Activated CD4-positive, alpha-beta T cell treated with anti-CD3 and anti-CD28 coated beads, Interleukin-10, Interleukin-2, amounts not matched to agents 100 ng/mL and 50 ng/mL, durations not matched to agents 16 hours and 8 hours (primary cell): ENCODE measurements at places on chromosomes 7 and 10.

DNA sequence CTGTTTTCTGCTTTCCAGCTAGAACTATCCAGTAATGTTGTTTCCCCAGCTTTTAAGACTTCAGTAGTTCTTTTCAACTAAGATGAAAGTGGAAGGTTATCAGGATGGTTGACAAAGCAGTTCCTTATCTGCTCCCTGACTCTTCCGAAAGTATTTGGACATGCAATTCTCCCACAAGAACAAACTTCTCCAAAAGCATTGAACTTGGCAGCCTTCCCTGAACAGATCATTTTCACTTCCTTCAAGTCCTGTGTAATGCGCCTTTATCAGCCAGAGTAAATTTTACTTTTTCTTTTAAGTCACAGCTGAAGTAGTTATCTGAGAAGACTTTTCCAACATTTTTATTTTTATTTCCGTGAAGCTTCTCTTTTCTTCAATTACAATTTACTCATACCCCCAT is 39.7 kb downstream of the CDC14C start:
- no peak for DNase-seq

DNA sequence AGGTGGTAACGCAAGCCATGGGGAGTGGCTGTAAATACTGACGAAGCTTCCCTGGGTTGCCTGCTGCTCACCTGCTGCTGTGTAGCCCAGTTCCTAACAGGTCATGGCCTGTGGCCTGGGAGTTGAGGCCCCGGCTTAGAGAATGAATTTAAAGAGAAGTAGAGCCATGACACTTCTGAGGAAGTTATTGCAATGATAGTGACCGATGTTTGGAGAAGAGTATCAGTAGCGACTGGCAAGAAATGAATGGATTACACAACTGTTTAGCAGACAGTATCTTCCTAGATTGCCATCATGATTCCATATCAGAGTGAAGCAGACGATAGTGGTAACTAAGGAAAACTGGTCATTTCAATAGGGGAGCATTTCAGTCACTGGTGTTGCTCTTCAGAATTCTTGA is 249.6 kb downstream of the PLXDC2 start:
- no peak for DNase-seq

GRCh38 chr10:29426420-29426819 is 137.6 kb downstream of the LYZL1 start:
- no peak for DNase-seq

DNA sequence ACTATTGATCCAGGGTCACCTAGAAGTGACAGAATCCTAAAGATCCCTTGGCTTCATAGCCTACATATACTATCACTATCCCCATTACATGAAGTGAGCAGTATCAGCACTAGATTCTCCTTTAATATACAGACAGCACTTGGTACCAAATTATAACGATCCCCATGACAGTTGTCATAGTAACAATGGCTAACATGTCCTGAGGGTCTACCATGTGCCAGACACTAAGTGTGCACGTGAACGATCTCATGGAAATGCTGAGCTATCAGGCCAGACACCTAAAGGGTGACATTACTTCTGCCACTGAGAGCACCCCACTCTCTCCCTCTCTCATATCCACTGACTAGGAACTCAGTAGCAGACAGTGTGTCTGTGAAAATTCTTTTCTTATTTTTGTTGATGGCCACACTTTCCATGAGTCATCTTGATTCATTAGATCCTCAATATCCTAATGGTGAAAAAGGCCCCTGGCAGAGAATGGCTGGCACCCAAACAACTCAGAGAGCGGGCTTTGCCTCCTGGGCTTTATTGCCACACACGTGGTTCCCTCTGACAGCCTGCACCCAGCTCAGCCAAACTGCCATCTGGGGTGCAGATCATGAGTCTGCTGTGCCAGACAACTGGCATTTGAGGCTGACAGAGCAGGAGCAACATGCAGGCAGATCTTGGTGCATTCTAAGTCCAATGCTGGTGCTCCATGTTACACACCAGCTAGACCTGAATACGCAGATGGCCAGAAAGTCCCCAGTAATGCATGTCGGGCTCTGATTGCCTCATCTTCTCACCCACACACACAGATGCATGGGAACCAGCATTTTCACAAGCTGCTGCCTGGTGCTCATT is 176.3 kb downstream of the DGKI start:
- DNase-seq: peak; percentile 20

- no peak for DNase-seq
These were observed 11.3 kb downstream of the INSIG1 start for GRCh38 chr7:155309021-155309338.

DNA sequence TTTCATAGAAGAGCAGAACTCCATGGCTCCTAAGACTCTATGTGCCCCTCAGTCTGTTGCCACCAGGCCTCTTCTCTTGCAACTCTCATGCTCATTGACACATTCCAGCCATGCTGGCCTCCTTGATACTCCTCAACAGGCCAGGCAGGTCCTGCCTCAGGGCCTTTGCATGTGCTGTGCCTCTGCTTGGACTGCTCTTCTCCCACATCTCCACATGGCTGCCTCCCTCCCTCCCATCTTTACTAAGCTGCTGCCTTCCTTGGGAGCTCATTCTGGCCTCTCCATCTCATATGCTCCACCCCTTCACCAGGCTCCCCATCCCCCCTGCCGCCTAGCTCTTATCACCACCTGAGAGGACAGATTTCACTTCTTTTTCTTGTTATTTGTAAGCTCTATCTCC is 103.8 kb upstream of the GPR26 start:
- no peak for DNase-seq

GRCh38 chr7:111763221-111763801 is 201.0 kb upstream of the IMMP2L start:
- no peak for DNase-seq

- DNase-seq: no peak
These were observed 1.7 kb upstream of the POU6F2 start for GRCh38 chr7:38975944-38976392.

DNA sequence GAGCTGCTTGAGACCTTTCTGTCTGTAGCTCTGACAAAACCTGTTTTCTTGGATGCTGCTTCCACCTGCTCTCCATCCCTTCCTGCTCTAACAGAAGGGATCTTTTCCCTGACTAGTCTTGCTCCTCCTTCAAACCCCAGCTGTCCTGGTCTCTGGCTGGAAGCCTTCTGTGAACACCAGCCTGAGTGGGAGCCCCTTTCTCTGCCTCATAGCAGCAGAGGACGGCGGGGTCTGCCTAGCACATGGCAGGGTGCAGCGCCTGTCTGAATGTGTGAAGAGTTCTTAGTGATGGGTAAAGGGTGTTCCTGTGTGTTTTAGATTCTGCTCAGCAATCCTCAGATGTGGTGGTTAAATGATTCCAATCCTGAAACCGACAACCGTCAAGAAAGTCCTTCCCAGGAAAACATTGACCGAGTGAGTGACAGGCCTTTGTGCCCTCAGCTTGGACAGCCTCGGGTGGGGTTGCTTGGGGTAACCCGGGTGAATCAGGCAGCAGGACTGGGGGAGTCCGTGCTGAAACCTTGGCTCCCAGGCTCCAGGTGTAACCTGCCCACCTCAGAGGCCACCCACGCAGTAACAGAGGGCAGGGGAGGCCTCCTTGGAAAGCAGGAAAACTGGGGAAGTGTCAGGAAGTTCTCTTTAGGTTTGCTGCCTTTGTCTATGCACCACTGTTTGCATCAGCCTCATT is 34.1 kb downstream of the NUB1 start:
- no peak for DNase-seq

- peak; percentile 41 for DNase-seq
These were observed 3.2 kb upstream of the ZNF775 start for GRCh38 chr7:150375662-150376521.

DNA sequence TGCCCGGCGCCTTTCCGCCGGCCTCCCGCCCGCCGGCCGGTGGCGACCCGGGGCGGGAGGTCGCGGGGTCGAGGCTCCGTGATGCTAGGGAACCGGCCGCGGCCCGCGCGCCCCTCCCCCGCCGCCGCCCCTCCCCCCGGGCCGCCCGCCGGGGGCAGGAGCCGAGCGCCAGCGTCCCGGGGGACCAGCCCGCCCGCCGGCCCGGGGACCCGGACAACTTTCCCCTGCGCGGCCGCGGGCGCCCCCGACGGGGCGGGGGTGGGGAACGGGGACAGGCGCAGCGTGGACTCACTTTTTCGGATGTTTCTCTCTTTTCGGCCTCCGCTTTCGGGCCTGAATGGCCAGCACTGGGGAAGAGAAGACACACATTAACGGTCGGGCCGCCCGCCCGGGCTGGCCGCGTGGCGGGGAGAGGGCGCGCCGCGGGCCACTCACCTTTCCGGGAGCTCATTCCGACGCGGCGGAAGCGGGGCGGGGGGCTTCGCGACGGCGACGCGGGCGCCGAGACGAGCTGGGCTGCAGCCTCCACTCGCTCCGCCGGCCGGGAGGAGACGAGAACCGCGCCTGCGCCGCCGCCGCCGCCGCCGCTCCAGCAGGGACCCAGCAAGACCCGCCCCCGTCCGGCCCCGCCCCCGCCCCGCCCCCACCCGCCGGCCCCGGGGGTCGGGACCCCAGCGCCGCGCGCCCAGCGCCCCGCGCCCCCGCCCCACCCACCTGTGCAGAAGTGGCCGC is at the start of gene SRPK2:
Gene SRPK2 (minus strand): TSS at position 566 of the 732 bp plus-strand sequence.
- DNase-seq: peak; percentile 89

GRCh38 chr10:80642661-80643060 is 105.0 kb downstream of the SH2D4B start:
- no peak for DNase-seq

DNA sequence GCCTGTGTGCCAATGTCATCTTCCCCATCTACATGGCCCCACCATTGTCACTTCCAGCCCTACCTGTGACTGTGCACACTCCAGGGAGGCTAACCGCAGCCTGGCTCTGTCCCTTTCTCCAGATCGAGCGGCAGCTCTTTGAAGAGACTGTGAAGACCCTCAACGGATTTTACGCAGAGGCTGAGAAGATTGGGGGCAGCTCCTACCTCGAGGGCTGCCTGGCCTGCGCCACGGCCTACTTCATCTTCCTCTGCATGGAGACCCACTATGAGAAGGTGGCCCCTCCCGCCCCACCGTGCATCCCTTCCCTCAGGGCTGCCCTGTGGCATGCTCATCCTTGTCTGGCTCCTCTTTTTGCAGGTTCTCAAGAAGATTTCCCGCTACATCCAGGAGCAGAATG is 14.2 kb downstream of the GOLGA7B start:
- DNase-seq: no peak

- DNase-seq: peak; percentile 40
These were observed 6.5 kb upstream of the DENND2A start for GRCh38 chr7:140646931-140647647.

DNA sequence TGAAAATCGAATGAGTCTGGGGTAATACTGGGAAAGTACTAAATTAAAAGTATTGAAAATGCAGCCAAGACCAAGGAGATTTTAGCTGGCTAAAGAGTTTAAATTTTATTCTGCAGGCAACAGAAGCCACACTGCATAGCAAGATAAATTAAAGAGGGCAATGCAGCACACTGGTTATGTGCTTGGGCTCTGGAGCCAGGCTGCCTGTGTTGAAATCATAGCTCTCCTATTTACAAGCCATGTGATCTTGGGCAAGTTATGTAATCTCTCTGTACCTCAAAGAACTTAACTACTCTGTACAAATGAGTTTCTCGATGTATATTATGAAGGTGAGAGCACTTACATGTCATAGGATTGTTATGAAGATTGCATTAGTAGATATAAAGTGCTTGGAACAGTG is 9.9 kb downstream of the SLC25A13 start:
- DNase-seq: no peak

DNA sequence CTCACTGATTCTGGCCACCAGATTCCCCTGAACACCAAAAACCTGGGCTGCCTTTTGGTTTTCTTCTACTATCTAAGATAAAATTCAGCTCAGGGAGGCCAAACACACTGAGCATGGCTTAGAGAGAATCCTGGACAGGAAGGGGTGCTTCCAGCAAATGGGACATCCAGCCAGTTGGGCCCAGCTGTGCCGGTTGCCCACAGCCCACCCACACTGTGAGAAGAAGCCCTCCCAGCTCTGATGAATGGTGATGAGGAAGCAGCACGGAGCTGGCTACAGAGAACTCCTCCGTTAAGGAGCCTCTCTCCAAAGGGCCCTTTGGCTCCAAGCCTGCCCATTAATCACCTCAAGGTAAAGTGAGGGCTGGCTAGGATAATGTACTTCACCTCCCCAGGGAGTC is 15.9 kb downstream of the LRRC18 start:
- DNase-seq: no peak

- DNase-seq: peak; percentile 9
These were observed 80.7 kb downstream of the SLC37A3 start for GRCh38 chr7:140317597-140317996.

- DNase-seq: no peak
These were observed 3.0 kb downstream of the ZCCHC24 start for GRCh38 chr10:79442171-79443040.

- no peak for DNase-seq
These were observed at the start of gene ATOH7 for GRCh38 chr10:68231817-68232251. Gene ATOH7 (minus strand): TSS chr10:68232113. CDS start chr10:68231677, 436 bp downstream.

DNA sequence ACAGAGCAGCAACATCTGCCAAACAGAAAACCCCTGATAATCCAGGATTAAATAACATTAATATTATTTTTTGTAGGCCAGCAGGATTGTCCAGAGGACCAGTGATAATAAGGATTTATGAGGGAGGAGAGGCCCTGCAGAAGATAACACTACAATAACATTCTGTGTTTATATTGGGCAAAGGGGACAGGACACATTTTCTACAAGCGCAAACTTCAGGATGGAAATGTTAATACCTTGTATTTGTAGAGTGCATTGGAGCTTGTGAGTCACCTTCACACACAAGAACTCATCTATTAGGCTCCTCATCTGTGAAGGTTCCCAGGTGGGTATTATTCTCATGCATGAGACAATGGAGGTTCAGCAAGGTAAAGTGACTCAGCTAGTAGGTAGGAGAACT is 51.0 kb downstream of the BAMBI start:
- no peak for DNase-seq

DNA sequence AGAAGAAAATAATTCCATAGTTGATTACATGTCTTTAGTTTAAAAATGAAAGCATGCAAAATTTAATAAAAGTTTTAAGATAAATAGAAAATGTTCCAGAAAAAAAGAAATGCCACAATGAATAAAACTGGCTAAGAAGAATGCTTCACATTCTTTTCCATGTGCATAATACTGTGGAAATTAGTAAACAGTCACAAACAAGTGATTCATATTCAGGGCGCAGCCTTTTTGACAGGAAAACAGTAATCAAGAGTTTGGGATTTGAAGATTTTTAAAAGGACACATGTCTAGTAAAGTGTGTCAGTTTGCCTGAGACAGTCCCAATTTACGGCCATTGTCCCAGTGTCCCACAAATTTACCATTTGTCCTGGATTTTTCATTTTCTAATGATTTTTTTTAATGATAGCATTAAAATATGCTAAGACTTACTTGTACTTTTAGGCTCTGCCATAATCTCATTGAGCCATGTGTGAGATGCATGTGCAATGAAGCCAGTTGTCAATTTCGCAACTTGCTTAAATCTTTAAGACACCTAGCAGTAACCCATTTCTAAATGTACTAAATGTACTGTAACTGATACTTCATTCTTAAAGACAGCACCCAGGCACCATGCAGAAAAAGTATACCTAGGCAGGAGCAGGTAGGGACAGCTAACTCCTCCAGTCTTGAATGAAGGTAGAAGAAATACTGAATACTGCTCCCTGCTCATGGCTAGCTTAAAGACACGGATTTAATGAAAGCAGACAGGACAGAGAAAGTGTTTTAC is 46.9 kb downstream of the ZNF438 start:
- DNase-seq: peak; percentile 9
